ENCODE measurements at places on chromosomes 6 and 20. TPM values are rescaled to one million over a fixed set of nuclear protein-coding genes. Genes with fewer than 3 reads are reported as not detected.

Gene PSMB1
- 277 TPM for total RNA-seq

GRCh38 chr6:119129148-119129967, 50.9 kb upstream of the FAM184A start:
- DNase-seq: no peak
- no peaks in the 10 kb centered on the region for H3K36me3 ChIP-seq
- H3K27ac ChIP-seq: peak overlapping the region; percentile 36
- H3K4me1 ChIP-seq: peaks cover 4% of the 10 kb centered on the region

- H3K4me1 ChIP-seq: peaks cover 55% of the 10 kb centered on the region
- H3K27ac ChIP-seq: no peak overlapping the region
- no peak for DNase-seq
- peaks cover 3% of the 10 kb centered on the region for H3K36me3 ChIP-seq
Observed at GRCh38 chr6:156977527-156978291, 200.5 kb downstream of the ARID1B start.

Gene ADAT2
- 37.6 TPM for total RNA-seq

DNA sequence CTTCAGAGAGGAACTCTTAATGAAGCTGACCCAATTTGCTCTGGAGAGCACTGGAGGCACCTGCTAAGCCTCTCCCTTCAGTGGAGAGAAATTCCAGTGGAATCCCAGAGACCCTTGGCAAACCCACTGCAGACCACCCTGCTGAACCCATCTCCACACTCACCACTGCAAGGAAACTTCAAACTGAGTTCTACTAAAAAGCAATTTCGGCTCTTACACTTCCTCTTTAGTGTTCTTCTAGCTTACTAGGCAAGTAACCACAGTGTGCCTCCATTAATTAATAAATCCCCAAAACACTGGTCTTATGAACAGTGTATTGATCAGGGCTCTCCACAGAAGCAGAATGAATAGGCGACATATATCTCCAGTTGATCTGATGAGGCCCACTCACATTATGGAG, 43.0 kb upstream of the HLA-E start:
- no peaks in the 10 kb centered on the region for H3K36me3 ChIP-seq
- DNase-seq: no peak
- peaks cover 86% of the 10 kb centered on the region for H3K27me3 ChIP-seq
- H3K27ac ChIP-seq: no peak overlapping the region

Gene MTFR2
- total RNA-seq: 18.4 TPM
